NCI-H510A (cell line): ENCODE measurements at places on chromosomes 6 and 20.

DNA sequence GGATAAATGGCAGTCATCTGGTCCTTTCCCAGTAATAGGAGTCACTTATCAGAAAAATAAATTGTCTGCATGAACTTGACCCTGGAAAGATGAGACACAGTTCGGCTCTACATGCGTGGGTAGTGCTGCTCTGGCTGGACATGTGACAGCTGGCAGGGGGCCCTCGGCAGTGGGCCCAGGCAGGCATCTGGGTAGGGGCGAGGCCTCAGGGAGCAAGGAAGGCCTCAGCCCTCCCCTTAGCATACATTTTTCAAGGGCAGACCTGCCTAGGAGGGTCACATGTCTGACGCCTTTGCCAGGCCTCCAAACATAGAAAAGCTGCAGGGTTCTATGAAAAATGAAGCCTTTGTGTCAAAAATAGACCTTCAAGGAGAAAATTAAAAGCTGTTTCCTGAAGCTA, 12.8 kb upstream of the ILRUN start:
- no peak for DNase-seq

- no peak for DNase-seq
Measured at GRCh38 chr6:127247114-127248096, 19.3 kb upstream of the RNF146 start.

DNA sequence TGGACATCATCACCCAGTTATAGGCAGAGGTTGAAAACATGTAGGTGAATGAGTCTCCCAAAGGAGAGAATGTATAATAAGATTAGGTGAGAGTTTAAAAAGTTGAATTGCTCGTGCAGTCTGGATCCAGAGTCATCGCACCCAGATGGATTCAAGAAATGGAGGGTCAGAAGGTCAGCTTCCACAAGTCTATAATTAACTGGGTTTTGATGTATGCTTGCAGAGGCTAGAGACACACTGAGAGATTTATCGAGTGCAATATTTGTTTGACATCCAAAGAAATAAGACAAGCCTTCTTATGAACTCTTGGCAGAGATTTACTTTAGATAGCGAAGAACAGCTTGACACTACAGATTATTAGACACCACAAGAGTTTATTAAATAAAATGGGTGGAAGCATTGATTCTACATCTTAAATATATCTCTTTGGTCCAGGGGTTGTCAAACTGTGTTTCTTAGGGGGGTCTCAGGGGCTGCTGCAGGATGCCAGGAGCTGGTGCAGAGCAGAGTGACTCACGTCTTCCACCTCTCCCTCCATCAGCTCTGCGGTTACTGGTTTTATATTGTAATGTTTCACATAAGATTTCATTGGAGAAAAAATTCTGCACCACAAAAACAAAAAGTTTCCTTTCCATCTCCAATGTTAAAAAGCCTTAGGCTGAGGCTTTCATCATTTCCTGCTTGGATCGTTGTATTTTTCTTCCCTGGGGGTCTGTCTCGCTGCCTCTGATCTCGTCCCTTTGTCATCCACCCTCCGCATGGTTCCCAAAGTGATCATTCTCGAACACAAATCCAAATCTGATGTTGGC, 176.2 kb upstream of the AHI1 start:
- DNase-seq, result no peak

GRCh38 chr20:51594236-51595057, 51.9 kb upstream of the NFATC2 start:
- DNase-seq, result no peak

DNA sequence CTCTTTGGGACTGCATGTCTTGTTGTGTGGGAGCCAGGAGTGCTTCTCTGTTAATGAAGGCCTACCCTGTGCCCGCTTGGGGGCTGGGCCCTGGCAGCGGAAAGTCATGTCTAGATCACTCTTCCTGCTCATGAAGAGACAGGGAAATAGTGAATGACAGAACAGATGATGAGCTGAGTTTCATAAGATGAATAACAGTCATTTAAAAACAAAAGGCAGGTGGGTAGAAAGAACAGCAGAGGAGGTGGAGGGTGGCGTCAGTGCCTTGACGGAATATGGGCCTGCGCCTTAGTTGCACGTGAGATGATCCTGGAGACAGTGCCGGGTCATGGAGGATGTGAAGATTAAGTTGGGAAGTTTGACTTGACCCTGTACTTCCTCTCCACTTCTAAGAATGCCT, 85.5 kb downstream of the ARID1B start:
- DNase-seq, result no peak

- DNase-seq, result no peak
Measured at GRCh38 chr6:57063847-57064246, 17.4 kb downstream of the KIAA1586 start.

GRCh38 chr20:24664266-24664986, 195.0 kb downstream of the SYNDIG1 start:
- no peak for DNase-seq

- DNase-seq, result no peak
Measured at GRCh38 chr6:162653808-162654207, 73.8 kb downstream of the PRKN start.

- DNase-seq, result no peak
Measured at GRCh38 chr6:71080133-71080532, 123.3 kb upstream of the B3GAT2 start.

DNA sequence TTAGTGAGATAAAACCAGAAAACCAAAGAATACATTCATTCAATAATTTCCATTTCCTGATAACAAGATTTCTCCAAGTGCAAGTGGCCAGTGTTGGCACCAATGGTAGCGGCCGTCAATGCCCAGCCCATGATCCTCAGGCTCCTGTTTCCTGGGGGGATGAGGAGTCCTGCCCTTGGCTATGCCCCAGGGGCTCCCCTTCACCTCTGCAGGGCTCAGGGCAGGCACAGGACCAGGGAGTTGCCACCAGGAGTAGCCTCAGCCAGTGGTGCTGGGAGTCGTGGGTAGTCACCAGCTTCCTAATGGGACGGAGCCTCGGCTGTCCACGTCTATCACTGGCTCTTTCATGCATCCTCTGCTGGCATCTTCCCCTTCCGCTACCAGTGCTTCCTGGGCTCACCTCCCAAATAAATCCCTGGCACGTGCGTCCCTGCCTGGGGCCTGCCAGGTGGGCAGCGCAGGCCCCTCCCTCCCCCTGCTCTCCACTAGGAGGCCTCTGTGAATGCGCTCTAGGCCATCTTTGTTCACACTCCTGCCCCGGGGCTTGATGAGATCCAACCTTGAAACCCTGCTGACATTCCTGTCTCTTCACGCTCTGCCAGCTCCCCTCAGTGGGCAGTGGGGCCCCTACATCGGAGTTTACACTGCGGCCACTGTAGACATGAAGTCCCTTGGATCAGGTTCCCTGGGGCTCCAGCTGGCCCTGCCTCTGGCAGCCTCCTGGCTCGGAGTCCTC, 215.7 kb downstream of the SYNDIG1 start:
- DNase-seq, result no peak

GRCh38 chr6:158642097-158642601, 2.4 kb downstream of the DYNLT1 start:
- no peak for DNase-seq

DNA sequence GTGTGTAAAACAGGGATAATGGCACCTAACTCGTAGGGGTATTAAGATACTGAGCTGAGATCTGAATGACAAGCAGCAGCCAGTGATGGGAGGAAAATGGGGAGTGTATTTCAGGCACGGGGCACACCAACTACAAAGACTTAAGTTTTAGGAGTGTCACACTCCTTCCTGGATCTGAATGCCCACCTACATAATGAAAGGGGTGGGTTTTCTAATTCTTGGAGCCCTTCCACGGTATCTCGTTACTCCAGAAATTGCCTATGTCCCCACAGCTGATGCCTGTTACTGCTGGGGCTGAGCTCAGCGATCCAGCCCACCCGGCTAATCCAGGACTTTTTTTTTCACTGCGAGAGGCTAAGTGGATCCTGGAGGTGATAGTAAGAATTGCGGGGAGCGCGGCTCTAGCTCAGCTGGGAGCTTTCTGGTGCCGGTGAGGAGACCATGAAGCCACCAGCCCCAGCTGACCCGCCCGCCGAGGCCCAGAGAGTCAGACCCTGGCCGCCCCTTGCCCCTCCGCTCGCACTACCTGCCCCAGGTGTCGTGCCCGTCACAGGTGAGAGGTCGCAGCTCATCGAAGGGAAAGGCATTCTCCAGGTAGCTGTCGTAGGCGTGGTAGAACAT, 727 bp downstream of the EDEM2 start:
- DNase-seq, result no peak

GRCh38 chr6:2196079-2196679, 49.2 kb downstream of the GMDS start:
- no peak for DNase-seq

GRCh38 chr6:6678185-6678671, 89.7 kb downstream of the LY86 start:
- DNase-seq, result no peak

DNA sequence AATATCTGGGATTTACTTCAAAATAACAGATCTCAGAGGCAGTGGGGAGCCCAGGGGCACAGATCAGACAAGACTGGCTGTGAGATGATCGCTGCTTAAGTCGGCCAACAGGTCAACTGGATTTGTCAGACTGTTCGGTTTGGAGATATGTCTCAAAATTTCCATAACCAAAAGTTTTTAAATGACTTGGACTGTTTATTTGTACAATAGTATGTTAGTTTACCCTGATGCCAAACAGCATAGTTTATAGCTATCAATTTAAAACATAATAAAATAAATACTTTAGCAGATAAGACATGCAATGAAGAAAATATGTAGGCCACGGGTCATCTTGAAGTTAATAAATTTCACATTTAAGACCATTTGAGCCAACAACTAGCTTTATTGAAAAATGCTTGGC, 126.7 kb downstream of the IRF4 start:
- DNase-seq, result no peak

- DNase-seq, result no peak
Measured at GRCh38 chr20:49426873-49427272, 55.6 kb downstream of the KCNB1 start.

DNA sequence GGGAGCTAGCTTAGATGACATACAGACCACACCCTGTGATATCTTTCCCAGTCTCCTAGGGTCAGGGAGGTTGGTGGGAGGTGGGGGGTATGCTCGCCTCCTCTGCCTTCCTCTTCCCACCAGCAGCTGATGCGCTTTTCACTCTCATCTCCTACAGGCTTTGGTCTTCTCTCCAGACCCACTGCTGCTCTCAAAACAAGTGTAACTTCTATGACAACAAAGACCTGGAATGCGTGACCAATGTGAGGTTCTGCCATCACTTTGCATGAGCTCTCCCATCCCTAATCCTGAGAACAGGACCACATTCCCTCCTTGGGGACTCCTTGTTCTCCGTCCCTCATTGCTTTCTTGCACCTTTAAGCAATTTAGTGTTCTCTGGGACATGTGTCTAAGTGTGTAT, 2.7 kb downstream of the CTSA start:
- no peak for DNase-seq

GRCh38 chr6:88561954-88562315, 395.8 kb upstream of the CNR1 start:
- DNase-seq, result no peak

- no peak for DNase-seq
Measured at GRCh38 chr6:120447605-120448004, 886.7 kb downstream of the TBC1D32 start.

- DNase-seq, result no peak
Measured at GRCh38 chr6:151617539-151617938, 123.7 kb downstream of the CCDC170 start.

DNA sequence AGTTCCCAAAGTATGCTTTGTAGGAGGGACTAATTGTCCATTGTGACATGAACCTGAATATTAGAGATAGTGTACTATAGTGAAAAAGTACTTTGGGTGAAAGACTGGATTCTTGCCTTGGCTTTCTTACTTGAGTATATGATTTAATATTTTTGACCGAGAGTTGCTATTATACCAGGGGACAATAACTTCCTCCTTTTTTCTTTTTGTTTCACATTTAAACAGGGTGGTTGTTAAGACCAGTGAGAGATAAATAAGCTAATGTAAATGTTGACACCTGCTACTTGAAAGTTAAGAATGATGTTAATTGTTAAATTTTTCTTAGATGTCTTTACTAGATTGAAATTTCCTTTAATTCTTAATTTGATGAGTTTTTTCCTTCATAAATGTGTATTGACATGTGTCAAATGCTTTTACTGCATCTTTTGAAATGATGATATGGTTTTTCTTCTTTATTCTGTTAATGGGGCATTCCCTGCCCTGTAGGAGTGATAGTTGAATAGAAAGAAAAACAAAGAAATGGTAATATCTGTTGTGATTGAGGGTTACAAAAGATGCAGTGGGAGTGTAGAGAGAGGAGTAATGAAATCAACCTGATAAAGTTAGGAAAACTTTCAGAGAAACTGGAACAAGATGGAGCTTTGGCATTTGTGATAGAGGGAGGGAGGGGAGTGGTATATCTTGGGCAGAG, 48.4 kb downstream of the ZFAND3 start:
- DNase-seq, result no peak

- no peak for DNase-seq
Measured at GRCh38 chr20:56222201-56222600, 26.3 kb upstream of the MC3R start.

- DNase-seq, result no peak
Measured at GRCh38 chr6:168369786-168370185, 50.2 kb upstream of the DACT2 start.

- DNase-seq, result no peak
Measured at GRCh38 chr20:2468581-2469407, 1.8 kb downstream of the SNRPB start.

GRCh38 chr6:134168590-134169208, 116.3 kb upstream of the SLC2A12 start:
- no peak for DNase-seq

GRCh38 chr20:17589161-17589834, 19.4 kb downstream of the DSTN start:
- DNase-seq, result no peak

GRCh38 chr20:53934421-53935343, 135.7 kb downstream of the BCAS1 start:
- DNase-seq, result no peak

DNA sequence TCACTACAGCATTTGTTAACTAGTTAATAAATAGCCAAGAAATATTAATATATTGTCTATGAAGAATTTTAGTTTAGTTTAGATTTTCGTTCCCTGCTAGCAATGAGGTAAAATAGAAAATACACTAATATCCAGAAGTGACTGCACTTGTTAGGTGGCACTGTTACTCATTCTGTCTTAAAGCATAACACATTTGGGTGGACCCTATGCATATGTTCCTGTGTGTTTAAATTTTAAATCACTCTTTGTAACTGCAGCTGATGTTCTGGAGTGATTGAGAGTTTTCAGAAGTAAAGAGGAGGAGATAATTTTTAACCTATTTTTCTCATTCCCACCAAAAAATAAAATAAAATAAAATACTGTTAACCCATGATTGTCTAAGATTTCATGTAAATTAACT, 73.9 kb upstream of the SOX4 start:
- no peak for DNase-seq

GRCh38 chr20:62217913-62218773, 1.9 kb downstream of the HRH3 start:
- no peak for DNase-seq

DNA sequence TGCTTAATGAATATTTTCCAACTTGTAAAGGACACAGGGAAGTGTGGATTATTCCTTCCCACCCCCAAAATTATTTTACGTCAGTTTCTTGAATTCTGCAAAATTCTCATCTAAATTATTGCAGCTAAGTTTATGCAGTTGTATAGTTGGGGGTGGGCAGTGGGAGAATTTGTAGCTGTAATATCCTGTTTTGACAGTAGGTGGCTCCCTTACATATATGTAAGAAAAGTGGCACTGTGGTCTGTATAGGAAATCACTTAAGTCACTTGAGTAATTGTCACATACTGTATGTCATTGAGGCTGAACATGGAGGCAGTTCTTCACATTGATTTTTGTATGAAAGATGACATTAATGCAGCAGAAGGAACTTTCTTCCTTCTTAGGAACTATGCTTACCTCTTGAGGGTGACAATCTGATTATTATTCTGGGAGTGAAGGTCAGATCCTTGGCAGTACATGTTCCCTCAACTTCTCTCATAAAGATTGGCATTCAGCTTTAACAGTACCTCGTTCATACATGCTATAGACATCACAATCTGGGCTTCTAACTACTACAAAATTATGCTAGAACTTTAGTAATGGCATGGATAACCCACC, 14.6 kb upstream of the CFAP206 start:
- peak; percentile 21 for DNase-seq
